ENCODE measurements at places on chromosomes 2 and 18.

- no peak for DNase-seq
Measured at GRCh38 chr2:207252979-207253645, 87.4 kb upstream of the KLF7 start.

GRCh38 chr2:184879671-184880070, 281.3 kb downstream of the ZNF804A start:
- DNase-seq = no peak

- DNase-seq = no peak
Measured at GRCh38 chr2:137493261-137493660, 471.0 kb upstream of the HNMT start.

GRCh38 chr18:1954583-1955312, 616.6 kb downstream of the METTL4 start:
- DNase-seq = no peak

DNA sequence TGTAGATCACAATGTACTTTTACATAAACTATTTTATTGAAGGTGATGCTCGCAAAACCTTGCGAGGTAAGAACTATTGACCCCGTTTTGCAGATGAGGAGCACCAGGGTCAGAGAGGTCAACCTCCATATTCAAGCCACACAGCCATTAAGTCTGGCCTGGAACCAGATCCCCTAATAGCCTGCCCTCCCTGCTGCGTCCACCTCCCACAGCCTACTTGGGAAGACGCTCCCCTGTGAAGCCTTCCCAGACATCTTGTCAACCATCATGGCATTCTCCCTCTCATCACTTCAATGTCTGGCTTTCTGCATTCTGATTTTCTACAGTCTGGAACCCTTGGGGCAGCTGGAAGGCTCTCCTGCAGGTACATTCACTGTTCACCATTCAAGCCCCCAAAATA, 101.0 kb downstream of the TTC32 start:
- no peak for DNase-seq

- no peak for DNase-seq
Measured at GRCh38 chr2:173424886-173425285, 70.2 kb downstream of the CDCA7 start.

DNA sequence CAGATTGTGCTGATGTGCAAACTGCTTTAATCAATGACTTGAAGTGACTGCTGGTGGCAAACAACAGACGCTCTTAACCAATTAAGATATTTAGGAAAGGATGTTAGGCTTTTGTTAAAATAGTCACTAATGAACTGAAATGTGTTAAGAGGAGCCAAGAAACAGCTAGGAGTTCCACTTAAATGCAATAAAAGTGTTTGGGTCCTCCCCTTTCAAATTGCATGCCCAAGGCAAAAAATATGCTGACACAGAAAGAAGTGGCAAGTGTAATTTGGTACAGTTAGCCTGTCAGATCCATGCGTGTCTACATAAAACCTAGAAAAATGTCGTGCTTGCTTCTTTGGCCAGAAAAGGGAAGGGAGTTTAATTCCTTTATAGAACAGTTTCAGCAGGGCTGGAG, 61.9 kb downstream of the XRCC5 start:
- no peak for DNase-seq

DNA sequence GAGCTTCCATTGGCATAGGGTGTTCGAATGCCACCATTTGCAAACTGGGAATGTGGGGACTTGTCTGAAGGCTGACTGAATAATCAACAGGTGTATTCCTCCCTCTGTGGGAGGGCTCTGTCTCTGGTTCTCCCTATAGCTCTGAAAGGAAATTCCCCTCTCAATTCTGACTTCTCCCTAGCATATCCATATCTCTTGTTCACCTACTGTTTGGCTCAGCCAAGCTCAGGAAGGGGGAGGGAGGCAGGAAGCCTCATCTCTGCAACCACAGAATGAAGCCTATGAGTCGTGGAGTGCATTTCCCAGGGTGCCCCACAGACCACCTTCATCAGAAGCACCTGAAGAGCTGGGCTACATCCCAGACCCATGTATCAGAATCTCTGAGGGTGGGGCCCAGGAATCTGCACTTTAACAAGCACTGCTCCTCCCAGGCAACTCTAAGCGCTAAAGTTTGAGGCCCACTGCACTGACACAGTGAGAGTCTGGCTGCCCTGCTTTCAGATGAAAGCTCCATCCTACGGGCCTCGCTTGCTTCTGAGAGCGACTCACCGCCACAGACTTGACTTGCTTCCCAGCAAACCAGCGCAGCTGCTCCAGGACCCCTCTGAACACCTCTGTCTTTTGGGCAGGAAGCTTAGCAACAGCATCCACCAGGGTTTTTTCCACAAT, 32.0 kb downstream of the XDH start:
- no peak for DNase-seq

- no peak for DNase-seq
Measured at GRCh38 chr2:182655750-182656149, 60.3 kb upstream of the DNAJC10 start.

GRCh38 chr2:212135739-212136138, 402.9 kb downstream of the ERBB4 start:
- DNase-seq = no peak

DNA sequence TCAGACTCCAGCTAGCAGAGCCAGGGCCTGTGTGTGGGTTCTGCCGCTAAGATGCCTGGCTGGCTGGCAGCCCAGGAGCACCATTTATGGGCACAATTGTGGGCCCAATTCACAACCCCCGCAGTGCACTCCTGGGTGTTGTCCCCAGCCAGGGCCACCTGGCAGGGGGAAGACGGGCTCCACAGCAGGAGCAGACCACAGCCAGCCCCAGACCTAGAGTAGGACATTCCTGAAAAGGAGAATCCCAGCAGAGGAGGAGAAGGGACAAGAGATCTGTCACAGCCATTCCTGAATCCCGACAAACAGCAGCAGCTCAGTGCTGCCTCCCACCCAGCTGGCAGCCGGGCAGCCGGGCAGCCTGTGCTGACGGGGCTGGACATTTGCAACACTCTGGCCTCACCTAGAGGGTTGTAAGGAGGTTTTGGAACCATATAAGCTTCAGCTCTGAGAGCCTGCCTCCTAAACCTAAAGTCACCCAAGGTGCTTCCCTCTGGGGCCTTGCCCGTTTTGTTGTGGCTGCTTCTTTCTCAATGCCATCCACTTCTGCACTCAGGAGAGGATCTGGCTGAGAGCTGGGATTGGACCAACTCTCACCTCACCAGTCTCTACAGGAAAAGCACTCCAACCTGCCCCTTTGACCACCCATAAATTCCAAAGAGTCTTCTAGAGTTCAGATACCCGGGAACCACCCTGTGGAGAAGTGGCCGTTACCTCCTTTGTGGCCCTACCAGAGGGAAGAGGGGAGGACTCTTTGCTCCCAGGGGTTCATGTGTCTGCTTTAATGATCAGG, 4.1 kb upstream of the TMEM177 start:
- DNase-seq = no peak

DNA sequence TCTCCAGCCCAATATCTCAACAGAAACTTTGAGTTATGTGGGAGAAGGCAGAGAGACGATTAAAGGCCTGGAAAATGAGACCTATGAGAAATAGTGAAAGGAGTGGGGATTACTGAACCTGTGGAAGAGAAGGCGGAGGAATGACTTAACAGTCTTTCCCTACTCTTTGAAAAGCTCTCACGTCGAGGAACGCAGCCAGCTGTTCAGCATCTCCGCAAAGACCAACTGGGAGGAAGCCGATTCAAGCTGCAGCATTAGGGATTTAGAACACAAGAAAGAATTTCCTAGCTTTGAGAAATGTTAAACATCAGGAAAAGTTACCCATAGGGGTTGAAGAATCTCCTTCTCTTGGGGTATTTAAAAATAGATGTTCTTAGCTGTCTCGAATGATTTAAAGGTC, 233.2 kb upstream of the PARD3B start:
- DNase-seq = no peak

DNA sequence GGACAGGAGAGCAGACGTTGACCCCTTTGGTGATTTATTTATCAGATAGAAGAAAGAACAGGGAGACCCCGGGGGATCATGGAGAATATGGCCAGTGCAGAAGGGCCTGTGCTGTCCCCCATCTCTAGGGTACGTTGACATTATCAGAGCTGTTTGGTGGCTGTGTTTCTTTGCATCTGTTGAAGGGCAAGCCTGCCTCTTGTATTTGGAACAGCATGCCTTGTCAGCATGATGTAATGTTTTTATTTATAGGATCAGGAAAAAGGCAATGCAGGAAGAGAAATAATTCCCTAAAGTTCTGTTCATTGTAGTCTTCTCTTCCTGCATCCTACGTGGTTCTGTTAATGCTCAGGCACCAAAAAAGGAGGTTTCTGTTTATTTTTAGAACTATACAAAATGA, 49.8 kb upstream of the CABYR start:
- no peak for DNase-seq

DNA sequence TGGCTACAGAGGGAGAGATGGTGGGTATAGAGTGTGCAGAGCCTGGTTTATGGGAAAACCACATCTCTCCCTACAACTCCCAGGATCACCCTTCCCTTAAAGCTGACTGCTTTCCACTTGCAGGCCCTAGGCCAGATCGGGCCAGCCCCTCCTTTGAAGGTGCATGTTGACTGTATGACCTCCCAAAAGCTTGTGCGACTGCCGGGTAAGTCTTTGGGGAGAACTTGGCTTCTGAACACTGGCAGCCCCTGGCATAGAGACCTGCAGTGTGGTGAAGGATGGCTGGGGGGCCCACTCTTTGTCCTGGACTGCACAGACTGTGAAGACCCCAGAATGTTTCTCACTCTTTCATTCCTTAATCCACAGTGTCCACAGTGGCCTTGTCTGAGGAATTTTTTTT, 19.5 kb downstream of the CAD start:
- no peak for DNase-seq

GRCh38 chr2:210938228-210938627, 381.8 kb downstream of the CPS1 start:
- DNase-seq = no peak

DNA sequence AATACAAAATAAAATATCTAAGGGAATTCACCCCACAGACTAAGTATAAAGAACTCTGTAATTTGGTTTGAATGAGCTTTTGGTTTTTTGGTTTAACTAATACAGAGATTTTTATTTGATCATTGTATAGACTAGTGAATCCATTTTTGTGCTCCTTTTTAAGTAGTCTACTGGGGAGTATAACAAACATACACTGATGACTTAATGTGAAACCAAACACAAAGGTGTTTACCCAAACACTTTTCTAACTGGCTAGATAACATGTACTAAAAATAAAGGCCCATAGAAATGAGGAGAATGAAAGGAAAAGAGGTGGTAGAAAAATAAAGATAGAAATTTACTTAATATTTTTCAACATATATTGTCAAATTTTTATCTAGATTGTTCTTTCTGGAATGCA, 146.0 kb downstream of the NRXN1 start:
- DNase-seq = no peak

DNA sequence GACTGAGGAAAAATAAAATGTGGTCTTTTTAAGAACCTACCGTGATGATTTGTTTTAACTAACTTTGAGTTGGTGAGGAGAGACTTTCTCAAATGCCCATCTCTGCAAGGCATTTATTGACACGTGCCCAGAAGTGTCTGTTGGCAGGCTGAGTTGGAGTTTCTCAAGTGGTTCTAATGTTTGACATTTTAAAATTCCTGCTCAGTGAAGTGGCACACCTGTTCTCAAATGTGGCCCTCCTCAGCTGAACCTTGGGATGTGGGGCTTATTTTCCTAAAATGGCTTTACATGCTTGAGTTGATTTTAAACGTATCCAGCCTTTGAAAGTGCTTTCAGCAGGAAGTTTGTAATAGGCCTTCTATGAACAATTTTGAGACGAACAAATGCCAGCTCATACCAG, 876 bp upstream of the CAVIN2 start:
- DNase-seq = no peak

- no peak for DNase-seq
Measured at GRCh38 chr2:132646540-132647108, 23.4 kb downstream of the LYPD1 start.

GRCh38 chr2:96470109-96470508, 35.0 kb downstream of the NEURL3 start:
- no peak for DNase-seq

DNA sequence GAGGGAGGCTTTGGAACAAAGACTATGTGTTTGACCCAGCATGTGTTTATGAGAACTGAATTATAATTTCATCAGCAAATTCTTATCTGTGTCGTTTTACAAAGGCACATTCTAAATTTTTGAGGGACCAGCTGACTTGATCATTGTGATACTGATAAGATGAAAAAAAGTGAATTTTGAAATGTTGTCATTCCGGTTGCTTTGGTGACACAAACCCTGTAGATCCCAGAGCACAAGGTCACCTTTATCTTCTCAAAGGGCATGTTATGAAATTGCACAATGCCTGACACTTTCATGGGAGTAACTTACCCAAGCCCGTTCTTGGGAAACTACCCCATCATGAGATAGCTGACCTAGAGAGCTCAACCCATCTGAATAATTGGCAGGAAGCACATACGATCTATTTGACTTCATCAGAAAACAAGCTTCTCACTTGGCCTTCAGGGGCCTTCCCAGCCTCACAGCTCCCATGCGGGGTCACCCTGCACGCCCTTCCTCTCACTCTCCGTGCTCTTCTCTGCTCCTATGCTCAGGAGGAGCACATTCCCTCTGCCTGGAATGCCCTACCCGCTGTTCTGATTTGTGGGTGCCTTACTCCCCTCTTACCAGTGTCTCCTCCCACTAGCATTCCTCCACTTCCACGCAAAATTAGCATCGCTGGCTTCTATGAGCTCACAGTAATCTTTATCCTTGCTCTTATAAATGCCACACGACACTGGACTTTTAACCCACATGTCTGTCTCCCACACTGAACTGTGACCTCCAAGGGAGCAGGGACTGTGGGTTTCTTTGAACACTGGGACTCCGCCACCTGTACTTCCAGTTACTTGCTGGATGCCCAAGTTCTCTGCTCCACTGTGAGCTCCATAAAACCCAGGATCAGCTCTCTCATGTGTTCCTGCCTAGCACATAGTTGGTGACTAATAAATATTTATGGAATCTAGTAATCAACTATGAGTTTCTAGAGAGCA, 555.8 kb upstream of the ID2 start:
- no peak for DNase-seq

GRCh38 chr2:119795309-119796303, 35.9 kb downstream of the PTPN4 start:
- no peak for DNase-seq

DNA sequence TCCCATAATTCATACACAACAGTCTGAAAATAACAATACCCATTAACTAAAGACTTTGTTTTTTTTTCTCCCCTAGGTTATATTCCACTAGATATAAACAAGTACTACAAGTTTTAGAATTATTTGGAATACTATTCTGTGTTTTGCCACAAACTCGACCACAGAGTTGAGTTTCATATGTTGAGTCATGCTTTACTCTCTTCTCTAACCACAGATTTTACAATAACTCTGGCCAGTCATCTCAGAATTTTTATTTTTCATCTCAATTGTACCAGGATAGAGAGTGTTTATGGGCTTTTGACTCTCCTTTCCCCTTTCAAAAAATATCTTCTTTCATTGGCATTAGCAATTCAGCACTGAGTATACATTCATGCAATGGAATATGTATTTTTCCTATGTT, 348.7 kb upstream of the GALNT5 start:
- DNase-seq = no peak

GRCh38 chr2:168166902-168167510, 80.4 kb downstream of the STK39 start:
- DNase-seq = no peak
